Cardiac septum (tissue), 1 donor: ENCODE measurements at places on chromosomes 13 and 19. TPM values are rescaled to one million over a fixed set of nuclear protein-coding genes. Genes with fewer than 3 reads are reported as not detected.

DNA sequence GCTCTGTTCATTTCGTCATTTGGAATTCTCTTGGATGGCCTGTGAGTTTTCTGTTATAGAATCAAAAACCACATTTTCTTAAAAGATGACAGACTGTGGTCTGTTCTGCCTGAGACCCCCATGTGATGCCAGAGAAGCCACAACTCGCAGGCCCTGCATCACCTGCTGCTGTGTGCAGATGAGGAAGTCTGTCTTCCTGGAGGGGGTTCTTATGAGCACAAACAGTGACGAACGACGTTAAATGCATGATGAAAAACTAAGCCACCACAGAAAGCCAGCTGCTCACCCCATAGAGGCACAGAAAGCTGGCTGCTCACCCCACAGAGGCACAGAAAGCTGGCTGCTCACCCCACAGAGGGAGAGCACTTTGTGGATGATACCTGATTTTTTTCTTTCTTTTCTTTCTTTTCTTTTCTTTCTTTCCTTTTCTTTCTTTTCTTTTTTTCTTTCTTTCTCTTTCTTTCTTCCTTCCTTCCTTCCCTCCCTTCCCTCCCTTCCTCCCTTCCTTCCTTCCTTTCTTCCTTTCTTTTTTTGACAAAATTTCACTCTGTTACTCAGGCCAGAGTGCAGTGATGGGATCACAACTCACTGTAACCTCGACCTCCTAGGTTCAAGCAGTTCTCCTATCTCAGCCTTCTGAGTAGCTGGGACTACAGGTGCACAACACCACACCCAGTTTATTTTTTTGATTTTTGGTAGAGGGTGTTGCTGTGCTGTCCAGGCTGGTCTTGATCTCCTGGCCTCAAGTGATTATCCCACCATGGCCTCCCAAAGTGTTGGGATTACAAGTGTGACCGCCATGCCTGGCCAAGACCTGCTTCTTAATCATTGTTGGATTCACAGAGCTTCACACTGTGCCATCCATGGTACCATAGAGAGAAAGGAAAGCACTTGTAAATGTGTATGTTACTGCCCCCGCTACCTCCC lies 1191.4 kb downstream of the UQCRFS1 start:
- DNase-seq, result no peak

DNA sequence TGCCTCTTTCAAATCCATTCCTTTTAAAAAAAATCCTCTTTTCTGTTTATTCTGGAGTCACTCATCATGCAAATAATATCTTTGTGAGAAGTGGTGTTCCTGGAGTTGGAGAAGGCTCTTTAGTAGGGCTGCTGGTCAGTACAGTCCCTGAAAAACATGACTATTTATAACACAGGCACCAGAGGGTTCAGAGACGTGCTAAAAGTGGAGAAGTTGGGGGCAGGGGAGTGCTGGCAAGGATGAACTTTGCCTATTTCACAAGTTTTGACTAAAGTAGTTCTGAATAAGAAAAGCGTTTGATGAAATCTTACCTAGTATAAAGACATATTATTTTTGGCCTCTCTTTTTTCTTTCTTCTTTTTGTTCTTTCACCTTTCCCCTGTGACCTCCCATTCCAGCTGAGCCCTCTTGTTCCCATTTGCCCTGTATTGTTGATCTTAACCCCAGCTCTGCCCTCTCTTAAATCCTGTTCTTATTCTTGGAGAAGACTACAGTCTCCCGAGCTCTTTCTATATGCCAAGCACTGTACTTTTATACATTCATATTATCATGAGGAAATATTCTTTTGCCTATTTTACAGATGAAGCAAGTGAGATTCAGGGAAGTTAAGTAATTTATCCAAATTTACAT lies 129.1 kb downstream of the TM9SF2 start:
- no peak for DNase-seq

The COG6 gene
- total RNA-seq, result 34.4 TPM

The PGLYRP1 gene
- total RNA-seq, result 0.59 TPM
